Adrenal gland (tissue), 19 donors: ENCODE measurements at places on chromosomes 7 and 10.
A peak's percentile ranks its signal among the peaks of the same experiment; 100 is the strongest.

- no peak for DNase-seq
- no peaks in the 10 kb centered on the region for H3K27me3 ChIP-seq
- no peak overlapping the region for H3K4me3 ChIP-seq
- H3K36me3 ChIP-seq, result no peaks in the 10 kb centered on the region
These were observed 176.8 kb upstream of the AGR3 start for GRCh38 chr7:17058568-17058967.

- H3K36me3 ChIP-seq, result peaks cover 9% of the 10 kb centered on the region
- H3K27ac ChIP-seq, result peak within 1 kb of the TSS; percentile 98
- H3K27me3 ChIP-seq, result no peaks in the 10 kb centered on the region
- peak within 1 kb of the TSS; percentile 56 for H3K4me3 ChIP-seq
- peak; percentile 69 for DNase-seq
- H3K4me1 ChIP-seq, result peaks cover 33% of the 10 kb centered on the region
These were observed at the start of gene BCL7B for GRCh38 chr7:73557397-73558257. BCL7B (minus strand) TSS chr7:73557690; CDS start chr7:73557578, 112 bp downstream.

- no peaks in the 10 kb centered on the region for H3K4me1 ChIP-seq
- no peak overlapping the region for H3K27ac ChIP-seq
- no peaks in the 10 kb centered on the region for H3K36me3 ChIP-seq
- no peaks in the 10 kb centered on the region for H3K27me3 ChIP-seq
- H3K4me3 ChIP-seq, result no peak overlapping the region
These were observed 178.1 kb downstream of the AVL9 start for GRCh38 chr7:32673275-32673983.

DNA sequence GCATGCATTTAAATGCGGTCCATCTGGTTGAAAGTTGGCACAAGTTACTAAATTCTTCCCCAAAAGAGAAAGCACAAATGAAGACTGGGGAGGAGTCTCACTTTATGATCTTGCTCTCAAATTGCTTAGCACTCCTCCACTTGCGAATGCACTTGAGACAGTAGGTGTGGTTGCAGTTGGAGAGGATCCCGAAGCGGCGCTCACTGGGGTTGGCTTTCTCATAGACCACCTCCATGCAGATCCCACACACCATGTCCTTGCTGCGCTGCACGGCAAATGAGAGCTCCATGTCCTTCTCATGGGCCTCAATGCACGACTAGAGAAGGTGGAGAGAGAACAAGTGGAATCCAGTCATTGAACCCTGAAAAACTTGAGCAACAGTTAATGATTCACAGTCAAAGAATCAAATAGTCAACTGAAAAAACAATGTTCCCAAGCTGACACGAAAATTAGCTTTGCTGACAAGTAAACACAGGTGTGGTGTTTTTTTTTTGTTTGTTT is 22.7 kb downstream of the MKRN1 start:
- H3K27ac ChIP-seq, result no peak overlapping the region
- peaks cover 58% of the 10 kb centered on the region for H3K36me3 ChIP-seq
- no peaks in the 10 kb centered on the region for H3K27me3 ChIP-seq

GRCh38 chr7:45191396-45191795 is 33.8 kb downstream of the RAMP3 start:
- no peaks in the 10 kb centered on the region for H3K36me3 ChIP-seq
- H3K4me1 ChIP-seq, result no peaks in the 10 kb centered on the region
- H3K27me3 ChIP-seq, result no peaks in the 10 kb centered on the region
- no peak overlapping the region for H3K27ac ChIP-seq
- H3K4me3 ChIP-seq, result no peak overlapping the region

GRCh38 chr10:9868499-9868898 is 1149.2 kb upstream of the CELF2 start:
- H3K36me3 ChIP-seq, result no peaks in the 10 kb centered on the region
- no peaks in the 10 kb centered on the region for H3K27me3 ChIP-seq
- DNase-seq, result no peak

DNA sequence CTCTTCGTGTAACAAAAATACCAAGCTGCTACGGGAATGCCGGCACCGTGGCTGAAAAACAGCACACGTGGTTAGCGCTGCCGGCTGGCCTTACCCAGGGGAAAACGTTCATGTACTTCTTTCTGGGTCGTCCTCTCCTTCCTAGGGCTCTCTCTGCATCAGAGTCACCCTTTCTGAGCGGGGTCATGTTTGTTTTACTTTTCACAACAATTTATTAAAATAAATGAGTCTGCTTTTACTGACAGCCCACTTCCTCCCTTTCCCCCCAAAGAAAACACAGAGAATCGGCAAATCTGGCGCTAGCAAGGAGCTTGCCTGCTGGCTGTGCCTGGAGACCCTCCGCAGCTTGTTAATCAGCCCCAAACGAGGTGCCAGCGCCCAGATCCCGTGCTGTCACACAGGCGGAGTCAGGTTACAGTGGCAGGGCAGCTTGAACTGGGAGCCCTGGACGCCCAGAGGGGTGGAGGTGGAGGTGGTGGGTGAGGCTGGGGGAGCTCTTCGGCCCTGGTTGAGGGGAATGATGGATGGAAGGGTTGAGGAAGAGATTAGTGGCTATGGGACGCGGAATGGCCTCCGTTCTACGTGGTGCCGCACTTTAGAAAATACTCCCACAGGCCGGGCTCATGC is 162.2 kb upstream of the TNS3 start:
- no peaks in the 10 kb centered on the region for H3K27me3 ChIP-seq
- DNase-seq, result no peak
- H3K4me3 ChIP-seq, result no peak overlapping the region

DNA sequence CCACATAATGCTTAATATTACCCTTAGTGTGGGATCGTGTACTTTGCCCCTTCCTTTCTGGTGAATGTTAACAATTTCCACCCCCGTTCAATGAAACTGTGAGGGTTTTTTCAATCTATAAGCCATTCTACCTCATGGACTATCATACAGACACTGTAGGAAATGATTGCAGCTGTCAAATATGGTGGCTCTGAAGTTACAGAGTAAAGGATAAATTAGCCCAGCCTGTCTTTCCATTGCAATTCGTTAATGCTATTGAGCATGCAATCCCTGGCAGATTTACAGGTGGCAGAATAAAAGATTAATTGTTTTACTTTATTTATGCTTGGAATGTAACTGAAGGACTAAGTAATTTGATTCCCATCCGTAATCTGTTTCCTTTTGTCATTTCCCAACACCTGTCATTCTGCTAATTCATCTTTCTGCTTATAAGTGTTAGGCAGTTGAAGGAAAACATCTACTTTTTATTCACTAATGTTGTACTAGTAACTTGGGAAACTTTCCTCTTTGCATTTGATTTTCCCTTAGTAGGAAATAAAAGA is 1211.6 kb upstream of the LRRN3 start:
- no peaks in the 10 kb centered on the region for H3K27me3 ChIP-seq
- no peak for DNase-seq
- no peaks in the 10 kb centered on the region for H3K4me1 ChIP-seq
- H3K27ac ChIP-seq, result no peak overlapping the region
- H3K4me3 ChIP-seq, result no peak overlapping the region

GRCh38 chr7:151256410-151257045 is 8.0 kb upstream of the SMARCD3 start:
- H3K27me3 ChIP-seq, result no peaks in the 10 kb centered on the region
- DNase-seq, result peak; percentile 71
- no peak overlapping the region for H3K4me3 ChIP-seq
- no peak overlapping the region for H3K27ac ChIP-seq
- no peaks in the 10 kb centered on the region for H3K36me3 ChIP-seq

DNA sequence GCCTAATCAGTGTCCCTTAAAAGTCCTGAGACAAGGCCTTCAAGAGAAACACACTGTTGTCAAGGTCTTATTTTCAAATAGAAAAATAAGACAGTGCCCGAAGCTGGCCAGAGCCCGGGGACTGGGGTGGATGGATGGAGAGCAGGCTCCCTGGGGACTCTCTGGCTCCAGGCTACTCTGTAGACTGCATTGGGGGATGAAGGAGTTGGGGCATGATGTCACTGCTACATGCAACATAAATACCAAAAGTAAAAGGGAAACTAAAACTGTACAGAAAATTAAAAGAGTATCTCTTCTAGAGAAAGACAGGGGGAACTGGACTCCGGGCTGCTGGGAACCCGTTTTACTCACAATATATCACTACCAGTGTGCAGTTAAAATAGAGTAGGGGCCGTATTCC is 629.8 kb downstream of the KCNMA1 start:
- no peak overlapping the region for H3K4me3 ChIP-seq
- no peak for DNase-seq
- H3K4me1 ChIP-seq, result no peaks in the 10 kb centered on the region
- H3K27ac ChIP-seq, result no peak overlapping the region

GRCh38 chr10:42997151-42997848 is 79.6 kb upstream of the RET start:
- H3K27me3 ChIP-seq, result no peaks in the 10 kb centered on the region
- H3K4me1 ChIP-seq, result no peaks in the 10 kb centered on the region
- DNase-seq, result no peak
- no peaks in the 10 kb centered on the region for H3K36me3 ChIP-seq

DNA sequence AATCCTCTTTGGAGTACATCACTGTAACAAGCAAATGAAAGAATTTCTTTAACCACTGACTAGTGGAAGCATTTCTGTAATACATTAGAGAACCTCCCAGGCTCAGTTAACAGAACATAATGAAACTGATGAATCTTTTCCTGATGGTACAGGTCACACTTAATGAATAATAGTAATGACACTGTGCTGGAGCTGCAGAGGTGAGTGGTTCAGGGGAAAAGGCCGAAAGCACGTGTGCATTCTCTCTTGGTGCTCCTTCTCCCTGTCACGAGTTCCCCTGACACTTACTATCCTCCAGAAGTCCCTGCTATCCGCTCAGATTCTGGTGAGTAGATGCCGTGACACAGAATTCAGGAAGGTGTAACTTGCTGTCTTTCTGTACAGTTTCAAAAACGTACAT is 8.0 kb downstream of the HIPK2 start:
- H3K27me3 ChIP-seq, result no peaks in the 10 kb centered on the region
- no peak overlapping the region for H3K27ac ChIP-seq
- DNase-seq, result no peak

DNA sequence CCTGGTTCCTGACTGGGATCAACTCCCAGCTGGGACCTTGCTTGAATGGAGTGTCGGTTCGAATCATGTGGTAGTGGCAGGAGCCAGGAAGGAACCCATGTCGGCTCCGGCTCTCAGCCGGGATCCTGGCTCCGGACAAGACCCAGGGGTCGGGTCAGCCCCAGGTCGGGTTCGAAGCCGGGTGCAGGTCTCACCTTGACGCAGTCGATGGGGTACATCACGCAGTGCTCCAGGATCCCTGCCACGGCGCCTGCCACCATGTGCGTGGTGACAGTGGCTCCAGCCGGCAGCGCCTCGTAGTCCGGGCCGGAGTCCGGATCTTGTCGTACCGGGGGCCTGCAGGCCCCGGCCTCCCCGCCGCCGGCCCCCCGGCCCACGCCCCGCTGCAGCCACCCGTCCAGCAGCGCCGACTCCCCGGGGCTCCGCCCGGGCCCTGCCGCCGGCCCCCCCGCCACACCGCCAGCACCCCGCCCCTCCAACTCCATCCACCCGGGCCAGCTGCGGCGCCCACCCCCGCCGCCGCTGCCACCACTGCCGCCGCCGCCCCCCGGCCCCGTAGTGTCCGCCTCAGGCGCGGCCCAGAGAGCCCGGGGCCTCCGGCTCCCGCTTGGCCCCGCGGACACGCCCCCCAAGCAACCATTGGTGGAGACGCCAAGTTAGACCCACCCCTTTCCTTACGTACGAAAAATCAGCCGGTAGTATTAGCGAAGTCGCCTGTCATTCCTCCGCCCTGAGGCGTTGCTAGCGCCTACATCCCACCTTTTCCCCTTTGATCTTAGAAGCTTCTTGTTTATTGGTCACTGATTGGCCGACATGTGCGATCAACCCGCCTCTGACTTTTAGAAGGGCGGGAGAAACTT is at the start of gene SLC25A28:
TSS of gene SLC25A28 (minus strand) at position 589 of the 860 bp plus-strand sequence. CDS start at position 485, 104 bp downstream.
- peak; percentile 97 for DNase-seq
- peak within 1 kb of the TSS; percentile 100 for H3K27ac ChIP-seq
- no peaks in the 10 kb centered on the region for H3K27me3 ChIP-seq
- H3K4me3 ChIP-seq, result peak within 1 kb of the TSS; percentile 75
- H3K4me1 ChIP-seq, result peaks cover 29% of the 10 kb centered on the region
- H3K36me3 ChIP-seq, result no peaks in the 10 kb centered on the region

GRCh38 chr10:21626457-21627161 is 92.6 kb downstream of the MLLT10 start:
- peak; percentile 16 for DNase-seq
- H3K4me1 ChIP-seq, result peaks cover 10% of the 10 kb centered on the region
- H3K27me3 ChIP-seq, result no peaks in the 10 kb centered on the region
- no peak overlapping the region for H3K4me3 ChIP-seq
- no peak overlapping the region for H3K27ac ChIP-seq
- H3K36me3 ChIP-seq, result no peaks in the 10 kb centered on the region

- H3K36me3 ChIP-seq, result no peaks in the 10 kb centered on the region
- peak overlapping the region; percentile 85 for H3K4me3 ChIP-seq
- peak overlapping the region; percentile 91 for H3K27ac ChIP-seq
- peaks cover 6% of the 10 kb centered on the region for H3K4me1 ChIP-seq
- H3K27me3 ChIP-seq, result no peaks in the 10 kb centered on the region
These were observed 554 bp downstream of the CSGALNACT2 start for GRCh38 chr10:43138757-43139241.

- H3K4me1 ChIP-seq, result peaks cover 15% of the 10 kb centered on the region
- H3K36me3 ChIP-seq, result no peaks in the 10 kb centered on the region
- H3K27me3 ChIP-seq, result no peaks in the 10 kb centered on the region
- no peak for DNase-seq
- no peak overlapping the region for H3K27ac ChIP-seq
- no peak overlapping the region for H3K4me3 ChIP-seq
These were observed 3.5 kb downstream of the AIMP2 start for GRCh38 chr7:6012355-6013104.

DNA sequence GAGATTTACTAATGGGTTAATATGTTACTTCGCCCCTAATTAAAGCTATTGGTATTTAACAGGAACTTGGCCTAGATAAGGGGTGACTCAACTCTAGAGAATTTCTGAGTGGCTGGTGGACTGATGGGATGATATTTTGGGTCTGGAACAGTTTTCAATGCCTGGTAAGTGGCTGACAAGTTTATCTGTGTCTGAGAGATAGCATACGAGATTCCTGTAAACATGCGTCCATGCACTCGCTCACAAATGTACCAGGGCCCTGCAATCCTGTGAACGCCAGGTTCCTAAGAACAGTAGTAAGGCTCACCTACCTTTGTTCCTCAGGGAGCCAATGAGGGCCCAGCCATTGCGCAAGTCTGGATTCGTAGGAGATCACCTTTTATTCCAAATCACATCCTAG is 683.8 kb upstream of the ANKRD30A start:
- H3K4me3 ChIP-seq, result no peak overlapping the region
- no peak overlapping the region for H3K27ac ChIP-seq
- no peaks in the 10 kb centered on the region for H3K36me3 ChIP-seq
- no peak for DNase-seq
- H3K4me1 ChIP-seq, result no peaks in the 10 kb centered on the region

DNA sequence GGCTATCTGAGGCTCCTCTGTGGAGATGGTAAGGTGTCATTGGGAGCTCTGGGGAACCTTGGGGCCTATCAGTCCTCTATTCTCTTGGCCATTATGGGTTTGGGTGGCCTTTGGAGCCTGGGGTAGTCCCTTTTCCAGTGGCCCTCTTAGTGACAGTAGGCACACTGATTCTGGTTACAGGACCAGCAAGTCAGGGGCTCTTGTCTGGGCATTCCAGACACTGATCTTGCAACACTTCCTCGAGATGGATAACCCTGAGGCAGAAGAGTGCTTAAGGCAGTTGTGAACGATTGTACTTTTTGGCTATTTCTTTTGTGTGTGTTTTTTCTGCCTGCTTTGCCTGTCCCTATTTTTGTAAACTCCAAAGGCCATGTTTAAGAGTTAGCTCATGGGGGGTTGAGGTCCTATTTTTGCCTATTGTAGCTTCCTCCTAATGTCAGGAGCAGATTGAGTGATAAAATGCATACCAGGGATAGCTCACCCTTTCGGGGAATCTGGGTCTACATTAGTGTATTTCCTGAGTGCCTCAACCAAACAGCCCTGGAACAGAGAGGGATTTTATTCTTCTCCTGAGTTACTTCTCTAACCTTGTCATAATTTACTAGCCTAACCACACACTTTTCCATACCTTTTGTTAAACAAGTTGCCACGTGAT is 61.2 kb downstream of the PRKAR2B start:
- H3K4me3 ChIP-seq, result no peak overlapping the region
- no peaks in the 10 kb centered on the region for H3K36me3 ChIP-seq
- H3K27me3 ChIP-seq, result no peaks in the 10 kb centered on the region
- no peaks in the 10 kb centered on the region for H3K4me1 ChIP-seq
- no peak overlapping the region for H3K27ac ChIP-seq
- DNase-seq, result no peak
